ENCODE measurements at places on chromosomes 11 and 22.

GRCh38 chr11:697811-698311 lies 2.2 kb downstream of the TMEM80 start:
- peak; percentile 24 for DNase-seq

DNA sequence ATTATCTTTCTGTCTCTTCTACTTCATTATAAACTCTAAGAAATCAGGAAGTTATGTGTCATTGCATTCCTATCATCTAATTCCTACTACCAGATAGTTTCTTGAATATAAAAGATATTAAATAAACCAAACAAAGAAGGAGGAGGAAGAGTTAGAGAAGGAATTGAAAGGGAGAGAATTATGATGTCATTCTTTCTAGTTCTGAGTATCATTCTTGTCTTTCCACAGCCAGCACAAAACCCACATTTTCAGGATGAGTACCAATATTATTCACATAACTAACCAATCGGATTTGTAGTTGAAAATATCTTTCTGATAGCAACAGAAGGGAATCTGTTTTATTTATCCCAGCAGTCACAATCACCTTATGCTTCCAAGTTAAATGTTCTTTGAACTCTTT lies 13.3 kb downstream of the MS4A13 start:
- DNase-seq = no peak

DNA sequence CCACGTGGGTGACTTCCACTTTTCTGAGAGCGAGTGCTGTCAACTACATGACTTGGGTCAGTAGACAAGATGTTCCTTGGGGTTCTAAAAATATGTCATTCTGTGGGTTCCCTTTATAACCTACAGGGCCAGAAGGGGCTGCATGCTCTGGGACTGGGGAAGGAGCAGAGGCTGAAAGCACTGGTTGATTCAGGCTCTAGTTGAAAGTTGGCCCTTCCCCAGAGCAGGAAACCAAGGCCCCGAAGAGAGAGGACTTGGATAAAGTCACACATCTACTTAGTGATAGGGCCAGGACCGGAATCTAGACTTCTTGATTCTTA lies 9.9 kb downstream of the ADAMTS15 start:
- no peak for DNase-seq

- DNase-seq = no peak
Measured at GRCh38 chr11:16781936-16782919, 43.8 kb downstream of the C11orf58 start.

- DNase-seq = peak; percentile 75
Measured at GRCh38 chr22:36386351-36386899, 1.3 kb downstream of the MYH9 start.

GRCh38 chr11:112997857-112998466 lies 36.7 kb downstream of the NCAM1 start:
- no peak for DNase-seq

GRCh38 chr11:112318184-112318591 lies 57.5 kb upstream of the PLET1 start:
- no peak for DNase-seq

DNA sequence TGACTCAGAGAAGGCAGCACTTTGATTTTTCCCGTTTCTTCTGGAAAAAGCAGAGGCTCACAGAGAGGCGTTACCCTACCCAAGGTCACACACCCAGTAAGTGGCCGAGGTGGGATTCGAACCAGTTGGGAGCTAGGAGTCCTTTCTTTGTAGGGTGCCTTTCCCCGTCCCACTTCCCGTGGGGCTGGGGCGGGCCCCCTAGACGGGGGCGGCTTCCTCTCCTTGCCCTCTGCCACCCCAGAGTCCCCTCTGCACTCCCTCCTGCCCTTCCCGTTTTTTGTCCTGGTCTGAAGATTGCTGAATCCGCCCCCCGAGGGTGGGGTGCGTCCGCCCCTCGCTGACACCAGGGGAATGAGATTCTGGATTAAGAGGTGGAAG lies 747 bp downstream of the TPCN2 start:
- peak; percentile 88 for DNase-seq

- DNase-seq = peak; percentile 34
Measured at GRCh38 chr11:110311783-110312579, 15.6 kb upstream of the RDX start.

GRCh38 chr22:32255726-32256125 lies 579 bp upstream of the SLC5A4 start:
- DNase-seq = no peak

GRCh38 chr11:62593434-62594044 lies 2.2 kb upstream of the TUT1 start:
- peak; percentile 94 for DNase-seq

DNA sequence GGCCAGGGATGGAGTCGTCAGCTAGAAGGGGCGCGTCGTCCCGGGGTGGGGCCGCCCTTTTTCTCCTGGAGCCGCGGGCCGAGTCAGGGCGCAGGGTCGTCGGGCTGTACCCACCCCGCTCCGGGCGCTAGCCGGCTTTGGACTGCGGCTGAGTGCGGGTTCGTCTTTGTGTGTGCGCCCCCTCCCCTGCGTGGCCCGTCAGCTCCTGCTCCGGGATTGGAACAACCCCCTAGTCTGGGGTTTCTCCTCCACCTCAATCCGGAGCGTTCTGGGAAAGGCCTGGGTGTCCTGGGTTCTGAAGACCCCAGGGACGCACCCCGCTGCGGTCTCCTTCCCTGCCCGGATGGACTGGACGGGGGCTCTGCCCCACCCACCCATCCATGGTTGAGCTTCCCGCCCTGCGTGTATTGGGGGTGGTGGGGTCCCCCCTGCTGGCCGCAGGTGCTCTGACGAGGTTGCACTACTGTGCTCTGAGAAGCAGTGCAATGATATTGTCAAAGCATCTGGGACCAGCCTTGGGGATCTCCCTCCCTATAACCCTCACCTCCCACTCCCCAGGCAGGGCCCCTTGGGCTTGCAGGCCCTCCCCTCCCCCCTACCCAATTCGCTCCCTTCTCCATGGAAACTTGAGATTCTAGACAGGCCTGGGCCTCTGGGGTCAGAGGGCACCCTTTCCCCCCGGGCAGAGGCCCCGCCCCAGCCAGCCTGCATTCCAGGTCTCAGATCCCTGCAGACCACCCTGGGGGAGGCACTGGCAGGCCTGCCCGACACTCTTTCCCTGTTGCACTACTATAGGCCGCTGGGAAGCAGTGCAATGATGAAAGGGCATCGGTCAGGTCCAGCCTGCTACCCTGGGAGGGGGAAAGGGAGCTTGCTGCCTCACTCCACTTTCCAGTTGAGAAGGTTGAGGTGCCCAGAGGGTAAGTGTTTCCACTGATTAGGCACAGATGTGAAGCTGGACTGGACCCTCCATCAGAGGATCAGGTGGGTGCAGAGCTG lies 10.7 kb downstream of the SDF2L1 start:
- no peak for DNase-seq

GRCh38 chr22:26894362-26894761 lies 237.0 kb downstream of the MIAT start:
- no peak for DNase-seq

DNA sequence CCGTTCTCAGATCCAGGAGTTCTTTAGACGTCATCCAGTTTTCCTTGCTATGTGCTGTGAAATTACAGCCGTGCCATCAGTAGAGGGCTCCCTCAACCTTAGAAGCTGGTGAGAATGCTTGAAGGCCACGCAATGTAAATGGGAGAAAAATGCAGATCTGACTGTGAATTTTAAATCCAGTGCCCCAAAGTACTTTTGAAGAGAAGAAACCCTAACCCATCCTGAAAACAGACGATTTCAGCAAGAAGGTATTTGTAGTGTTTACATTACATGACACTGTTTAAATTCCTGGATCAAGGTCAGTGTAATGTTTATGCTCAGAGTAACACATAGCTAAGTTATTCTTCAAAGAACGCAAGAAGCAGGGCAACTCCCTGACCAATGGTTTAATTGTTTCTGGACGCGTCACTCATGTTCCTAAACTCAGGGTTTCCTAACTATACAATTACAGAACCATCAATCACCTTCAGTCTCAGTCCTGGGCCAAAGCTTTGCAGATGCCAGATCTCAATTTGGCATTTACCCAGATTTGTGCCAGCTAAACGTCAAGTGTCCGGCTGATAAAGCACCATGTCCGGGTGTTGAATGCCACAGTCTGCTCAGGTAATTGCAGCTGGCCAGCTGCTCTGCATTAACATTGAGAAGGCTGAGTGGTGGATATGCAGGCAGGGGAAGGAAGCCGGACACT lies 38.2 kb downstream of the ADAMTS8 start:
- DNase-seq = peak; percentile 21

- DNase-seq = no peak
Measured at GRCh38 chr11:78031629-78032028, 8.6 kb upstream of the KCTD14 start.
